GM06990 (cell line): ENCODE measurements at places on chromosomes 5 and 9.

GRCh38 chr9:81308404-81308803 lies 380.9 kb downstream of the TLE1 start:
- no peak for DNase-seq

DNA sequence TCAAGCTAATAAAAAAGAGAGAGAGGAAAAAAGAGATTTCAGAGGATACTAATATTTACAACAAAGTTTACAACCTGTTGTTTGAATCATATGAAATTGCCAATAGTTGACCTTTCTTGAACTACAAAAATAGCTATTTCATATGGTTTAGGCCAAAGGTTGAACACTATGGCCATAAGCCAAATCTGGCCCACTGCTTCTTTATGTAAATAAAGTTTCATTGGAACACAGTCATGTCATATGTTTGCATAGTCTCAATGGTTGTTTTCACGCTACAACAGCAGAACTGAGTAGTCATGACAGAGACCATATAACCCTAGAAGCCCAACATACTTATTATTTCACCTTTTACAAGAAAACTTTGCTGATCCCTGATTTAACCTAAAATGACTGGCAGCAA lies 20.9 kb downstream of the SEMA5A start:
- no peak for DNase-seq

DNA sequence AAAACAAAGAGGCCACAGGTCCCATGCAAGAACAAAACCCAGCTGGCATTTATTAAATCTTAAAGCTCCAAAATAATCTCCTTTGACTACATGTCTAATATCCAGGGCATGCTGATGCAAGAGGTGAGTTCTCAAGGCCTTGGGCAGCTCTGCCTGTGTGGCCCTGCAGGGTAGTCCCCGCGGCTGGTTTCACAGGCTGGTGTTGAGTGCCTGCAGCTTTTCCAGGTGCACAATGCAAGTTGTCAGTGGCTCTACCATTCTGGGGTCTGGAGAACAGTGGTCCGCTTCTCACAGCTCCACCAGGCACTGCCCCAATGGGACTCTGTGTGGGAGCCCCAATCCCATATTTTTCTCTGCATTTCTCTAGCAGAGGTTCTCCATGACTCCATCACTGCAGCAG lies 54.4 kb upstream of the HCN1 start:
- no peak for DNase-seq

DNA sequence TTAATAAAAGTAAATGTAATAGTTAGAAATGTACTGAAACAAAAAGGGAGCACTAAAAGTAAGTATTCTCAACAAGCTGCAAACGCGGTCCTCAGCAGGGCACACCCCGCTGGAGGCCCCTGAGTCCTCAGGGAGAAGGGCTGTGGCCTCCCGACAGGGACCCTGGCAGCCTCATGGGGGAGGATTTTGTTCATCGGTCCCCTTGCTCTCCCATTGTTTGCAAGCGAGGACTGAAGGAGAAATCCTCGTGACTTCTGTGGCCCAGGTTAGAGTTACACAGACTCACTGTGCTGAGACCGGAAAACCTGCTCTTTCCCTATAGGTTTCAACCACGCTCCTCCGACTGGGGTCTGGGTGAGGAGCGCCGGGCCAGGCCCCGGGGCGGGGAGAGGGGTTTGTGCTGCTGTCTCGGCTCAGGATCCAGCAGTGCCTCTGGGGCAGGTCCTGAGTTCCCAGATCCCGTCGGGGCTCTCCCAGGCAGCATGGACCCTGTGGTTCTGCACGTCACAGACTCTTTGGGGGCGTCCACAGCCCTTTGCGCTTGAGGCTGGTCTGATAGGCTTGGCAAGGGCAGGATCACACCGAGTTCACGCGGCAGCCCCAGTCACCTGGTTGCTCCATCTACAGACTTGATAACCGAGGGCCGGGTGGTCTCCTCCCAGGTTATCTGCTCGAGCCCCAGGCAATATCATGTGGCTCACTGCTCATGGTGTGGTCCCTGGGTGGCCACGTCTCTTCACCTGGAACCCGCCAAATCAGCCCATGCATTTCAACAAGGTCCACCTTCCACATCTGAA lies 38.8 kb downstream of the MRPL36 start:
- DNase-seq = no peak

GRCh38 chr5:128775558-128775957 lies 189.7 kb upstream of the SLC27A6 start:
- no peak for DNase-seq

- no peak for DNase-seq
These were observed 2.8 kb downstream of the GRHPR start for GRCh38 chr9:37425298-37425752.

- DNase-seq = no peak
These were observed 159.3 kb downstream of the DMAC1 start for GRCh38 chr9:7640231-7640630.

- DNase-seq = no peak
These were observed 92.1 kb downstream of the CAVIN4 start for GRCh38 chr9:100669968-100670367.

DNA sequence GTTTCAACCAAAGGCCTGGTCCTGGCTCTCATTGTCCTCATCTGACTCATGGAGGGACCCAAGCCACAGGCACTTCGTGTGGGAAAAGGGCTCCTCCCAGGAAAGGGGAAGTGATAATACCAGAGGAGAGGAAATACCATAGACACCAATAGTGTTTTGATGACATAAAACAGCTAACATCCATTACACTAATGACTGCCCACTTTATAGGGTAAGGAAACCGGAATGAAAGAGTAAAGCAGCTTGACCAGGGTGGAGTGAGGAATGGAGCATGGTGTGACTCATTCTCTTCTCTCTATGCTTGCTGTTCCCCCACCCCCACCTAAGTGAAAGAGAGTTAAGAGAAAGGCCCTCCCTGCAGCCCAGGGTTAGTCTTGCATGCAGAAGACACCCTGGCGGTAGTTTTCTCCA lies 67.4 kb upstream of the HRH2 start:
- DNase-seq = no peak

- DNase-seq = no peak
These were observed 42.5 kb upstream of the GOLM1 start for GRCh38 chr9:86141843-86142242.

- DNase-seq = no peak
These were observed 66.8 kb downstream of the FCHO2 start for GRCh38 chr5:73022471-73023169.

DNA sequence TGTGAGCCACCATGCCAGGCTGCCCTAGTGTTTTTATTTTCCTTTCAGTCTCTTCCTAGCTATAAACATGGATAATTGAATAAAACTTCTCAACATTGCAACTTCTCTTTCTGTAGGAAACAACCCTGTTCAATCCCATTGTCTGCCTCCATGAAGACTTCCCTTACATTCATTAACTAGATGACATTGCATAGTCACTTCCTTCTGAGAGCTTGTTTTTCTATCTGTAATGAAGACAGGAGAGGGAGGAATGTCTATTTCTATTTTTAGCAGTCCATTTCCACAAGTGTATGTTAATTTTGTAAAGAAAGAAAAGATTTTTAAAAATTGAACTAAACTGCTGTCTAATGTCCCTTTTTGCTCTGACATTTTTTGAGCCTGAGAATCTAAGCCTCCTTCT lies 55.6 kb upstream of the MELK start:
- no peak for DNase-seq

DNA sequence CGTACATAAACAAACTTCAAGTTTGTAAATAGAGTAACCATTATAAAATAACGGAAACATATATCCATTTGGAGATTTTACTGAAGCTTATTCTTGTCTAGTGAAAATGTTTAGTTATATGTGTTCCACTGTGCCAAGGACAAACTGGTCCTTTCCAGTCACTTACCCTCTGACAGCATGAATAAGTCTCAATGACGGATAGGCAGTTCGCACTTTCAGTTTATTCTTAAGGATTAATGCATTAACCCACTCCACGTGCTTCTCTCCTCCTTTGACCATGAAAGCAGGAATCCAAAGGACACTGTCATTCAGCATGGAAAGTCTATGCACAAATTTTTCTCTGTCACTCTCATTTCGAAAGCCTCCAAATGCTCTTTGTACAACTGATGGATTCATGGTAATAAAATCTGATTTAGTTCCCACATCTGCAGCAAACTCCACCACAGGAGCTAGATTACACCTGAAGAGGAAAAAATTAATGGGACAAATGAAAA lies 47.1 kb downstream of the ST8SIA4 start:
- no peak for DNase-seq
